ENCODE measurements at places on chromosomes 6 and 20.

GRCh38 chr6:30319146-30319835, 7.4 kb upstream of the TRIM39 start:
- DNase-seq, result no peak

GRCh38 chr6:167470836-167471547, 146.1 kb downstream of the TTLL2 start:
- DNase-seq, result no peak

DNA sequence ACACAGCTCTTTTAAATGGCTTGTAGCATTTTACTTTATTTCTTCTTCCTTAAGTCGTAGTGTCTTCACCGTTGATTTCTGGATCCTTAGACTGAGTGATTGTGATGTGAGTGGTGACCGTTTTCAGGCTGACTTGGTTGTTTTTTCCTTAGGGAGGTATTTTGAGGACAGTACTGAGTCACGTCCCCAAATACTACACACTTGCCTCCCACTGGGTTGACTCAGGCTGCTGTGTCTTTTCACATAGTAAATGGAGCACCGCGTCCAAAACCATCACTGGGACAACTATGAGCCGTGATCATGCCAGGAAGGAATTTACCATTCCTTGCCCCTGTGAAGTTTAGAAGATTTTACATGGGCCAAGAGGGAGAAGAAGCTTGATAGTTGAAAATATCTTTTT, 174.1 kb downstream of the FARS2 start:
- no peak for DNase-seq

DNA sequence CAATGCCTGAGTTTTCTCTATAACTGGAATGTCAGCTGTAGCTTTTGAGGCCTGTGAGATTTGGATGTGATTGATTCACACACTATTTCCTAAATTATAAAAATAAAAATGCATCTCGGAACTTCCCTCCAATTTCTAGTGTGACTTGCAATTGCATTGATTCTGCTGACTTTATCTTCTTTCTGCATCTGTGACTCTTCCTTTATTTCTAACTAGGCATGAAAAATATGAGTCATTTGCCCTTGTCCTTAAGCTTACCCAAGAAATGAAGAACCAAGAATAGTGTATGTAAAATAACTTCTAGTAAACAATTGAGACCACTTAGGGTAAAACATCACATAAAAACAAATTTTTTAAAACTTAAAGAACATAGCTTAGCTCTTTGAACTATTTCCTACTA, 12.9 kb downstream of the OR2J2 start:
- DNase-seq, result no peak

DNA sequence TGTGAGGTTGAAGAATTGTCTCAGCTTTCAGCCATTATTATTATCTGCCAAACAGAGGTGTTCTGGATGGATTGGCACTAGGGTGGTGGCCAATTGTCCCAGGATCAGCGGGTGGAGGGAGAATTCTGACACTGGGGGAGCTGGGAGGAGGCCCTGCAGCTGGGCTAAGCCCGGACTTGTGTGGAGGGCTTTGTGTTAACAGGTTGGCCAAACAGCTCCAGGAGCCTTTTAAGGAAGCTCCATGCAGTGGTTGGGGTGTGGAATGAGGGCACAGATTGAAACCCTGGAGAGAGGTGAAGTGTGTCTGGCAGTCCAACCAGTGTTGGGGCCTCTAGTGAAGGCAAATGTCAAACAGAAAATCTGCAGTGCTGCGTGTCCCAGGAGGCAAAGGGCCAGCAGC, 135.8 kb downstream of the IMPG1 start:
- no peak for DNase-seq

- DNase-seq, result no peak
These were observed 169.4 kb downstream of the SYNDIG1 start for GRCh38 chr20:24638591-24639548.

GRCh38 chr6:36436466-36436865, 6.2 kb downstream of the PXT1 start:
- no peak for DNase-seq
